Esophagus muscularis mucosa (tissue), 4 donors: ENCODE measurements at places on chromosomes 16 and 17.

DNA sequence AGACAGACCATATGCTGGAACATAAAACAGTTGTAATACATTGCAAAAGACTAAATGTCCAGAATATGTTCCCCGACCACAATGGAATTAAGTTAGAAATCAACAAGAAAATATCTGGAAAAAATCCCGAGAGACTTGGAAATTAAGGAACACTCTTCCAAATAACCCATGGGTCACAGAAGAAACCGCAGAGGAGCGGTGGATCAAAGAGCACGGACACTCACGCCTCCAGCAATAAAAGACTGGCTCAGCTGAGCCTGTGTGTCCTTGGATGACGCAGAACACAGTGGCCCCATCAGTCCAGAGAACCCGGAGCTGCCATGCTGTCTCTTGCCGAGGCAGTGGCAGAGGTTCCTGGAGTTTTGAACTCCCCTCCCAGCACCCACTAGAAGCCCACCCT lies 30.9 kb upstream of the FOXF1 start:
- no peak for DNase-seq
- no peak overlapping the region for H3K4me3 ChIP-seq
- H3K27ac ChIP-seq: peak overlapping the region; percentile 55
- H3K36me3 ChIP-seq: no peaks in the 10 kb centered on the region
- peaks cover 13% of the 10 kb centered on the region for H3K4me1 ChIP-seq

GRCh38 chr16:47109361-47109760 lies 34.4 kb downstream of the NETO2 start:
- no peaks in the 10 kb centered on the region for H3K4me1 ChIP-seq
- H3K36me3 ChIP-seq: no peaks in the 10 kb centered on the region
- no peaks in the 10 kb centered on the region for H3K27me3 ChIP-seq

DNA sequence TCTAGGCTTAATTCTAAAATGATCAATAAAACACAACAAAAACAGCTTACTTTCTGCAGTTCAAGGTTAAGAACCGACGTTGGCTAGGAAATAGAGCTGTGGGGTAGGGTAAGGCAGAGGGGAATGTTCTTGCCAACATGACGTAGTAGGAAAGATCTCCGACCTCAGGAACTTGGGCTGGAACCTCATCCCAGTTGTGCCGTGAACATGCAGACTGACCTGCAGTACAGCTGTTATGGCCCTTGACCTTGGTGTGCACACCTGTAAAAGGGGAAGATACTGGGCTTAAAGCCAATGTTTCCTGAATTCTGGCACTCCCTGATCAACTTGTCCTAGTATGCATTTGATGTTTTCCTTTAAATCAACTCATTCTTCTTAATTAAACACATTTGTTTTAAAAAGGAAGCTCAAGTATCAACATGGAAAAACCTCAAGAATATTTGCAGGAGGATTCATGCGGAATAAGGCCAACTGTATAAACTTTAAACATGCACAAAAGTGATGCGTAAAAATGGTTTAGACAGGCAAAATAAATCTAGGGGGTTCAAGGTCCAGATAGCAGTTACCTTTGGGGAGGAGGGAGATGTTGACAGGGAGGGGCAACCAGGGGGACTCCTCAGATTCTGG lies 14.2 kb upstream of the SLC6A2 start:
- H3K4me3 ChIP-seq: no peak overlapping the region
- no peak overlapping the region for H3K27ac ChIP-seq
- H3K27me3 ChIP-seq: peaks cover 9% of the 10 kb centered on the region
- H3K4me1 ChIP-seq: peaks cover 11% of the 10 kb centered on the region

DNA sequence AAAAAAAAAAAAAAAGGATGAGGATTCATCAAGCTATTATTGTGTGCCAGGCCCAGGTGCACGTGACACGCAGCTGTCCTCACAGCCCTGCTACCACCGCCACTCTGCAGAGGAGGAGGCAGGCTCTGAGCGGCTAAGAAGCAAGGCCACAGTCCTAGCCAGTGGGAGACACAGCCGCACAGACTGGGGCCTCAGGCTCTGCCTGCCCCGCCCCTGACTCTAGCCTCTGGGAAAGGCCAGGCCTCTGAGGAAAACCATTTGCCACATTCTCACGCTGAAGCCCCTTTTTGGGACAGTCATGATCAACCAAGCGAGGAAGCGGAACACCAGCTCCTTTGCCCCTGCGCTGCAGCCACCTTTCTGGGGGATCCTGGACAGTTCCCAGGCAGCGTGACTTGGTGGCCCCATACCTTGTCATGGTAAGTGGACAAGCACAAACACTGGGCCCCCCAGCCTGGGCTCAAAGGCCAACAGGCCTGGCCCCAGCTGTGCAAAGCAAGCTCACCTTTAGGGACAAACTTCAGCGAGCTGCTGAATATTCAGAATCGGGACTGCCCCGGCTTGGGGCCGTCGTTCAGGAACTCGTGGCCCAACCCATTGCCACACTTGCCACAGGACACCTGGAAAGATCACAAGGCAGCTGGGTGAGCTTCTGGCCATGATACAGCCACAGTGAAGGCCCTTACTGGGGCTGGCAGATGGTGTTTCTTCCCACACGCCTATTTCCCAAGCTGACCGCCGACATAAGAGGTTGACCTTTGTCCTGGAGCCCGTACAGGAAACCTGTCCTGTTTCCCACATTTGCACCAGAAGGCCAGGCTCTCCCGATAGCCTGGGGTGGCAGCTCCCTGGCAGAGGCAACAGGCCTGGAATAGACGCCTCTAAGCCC lies 2.5 kb downstream of the MSRB1 start:
- H3K36me3 ChIP-seq: peaks cover 49% of the 10 kb centered on the region
- peaks cover 29% of the 10 kb centered on the region for H3K4me1 ChIP-seq
- no peak overlapping the region for H3K27ac ChIP-seq
- H3K27me3 ChIP-seq: no peaks in the 10 kb centered on the region
- no peak overlapping the region for H3K4me3 ChIP-seq
- DNase-seq: no peak

GRCh38 chr16:77480681-77481315 lies 46.0 kb upstream of the ADAMTS18 start:
- H3K4me1 ChIP-seq: no peaks in the 10 kb centered on the region
- no peak overlapping the region for H3K4me3 ChIP-seq
- no peaks in the 10 kb centered on the region for H3K27me3 ChIP-seq
- no peak overlapping the region for H3K27ac ChIP-seq
- no peaks in the 10 kb centered on the region for H3K36me3 ChIP-seq

DNA sequence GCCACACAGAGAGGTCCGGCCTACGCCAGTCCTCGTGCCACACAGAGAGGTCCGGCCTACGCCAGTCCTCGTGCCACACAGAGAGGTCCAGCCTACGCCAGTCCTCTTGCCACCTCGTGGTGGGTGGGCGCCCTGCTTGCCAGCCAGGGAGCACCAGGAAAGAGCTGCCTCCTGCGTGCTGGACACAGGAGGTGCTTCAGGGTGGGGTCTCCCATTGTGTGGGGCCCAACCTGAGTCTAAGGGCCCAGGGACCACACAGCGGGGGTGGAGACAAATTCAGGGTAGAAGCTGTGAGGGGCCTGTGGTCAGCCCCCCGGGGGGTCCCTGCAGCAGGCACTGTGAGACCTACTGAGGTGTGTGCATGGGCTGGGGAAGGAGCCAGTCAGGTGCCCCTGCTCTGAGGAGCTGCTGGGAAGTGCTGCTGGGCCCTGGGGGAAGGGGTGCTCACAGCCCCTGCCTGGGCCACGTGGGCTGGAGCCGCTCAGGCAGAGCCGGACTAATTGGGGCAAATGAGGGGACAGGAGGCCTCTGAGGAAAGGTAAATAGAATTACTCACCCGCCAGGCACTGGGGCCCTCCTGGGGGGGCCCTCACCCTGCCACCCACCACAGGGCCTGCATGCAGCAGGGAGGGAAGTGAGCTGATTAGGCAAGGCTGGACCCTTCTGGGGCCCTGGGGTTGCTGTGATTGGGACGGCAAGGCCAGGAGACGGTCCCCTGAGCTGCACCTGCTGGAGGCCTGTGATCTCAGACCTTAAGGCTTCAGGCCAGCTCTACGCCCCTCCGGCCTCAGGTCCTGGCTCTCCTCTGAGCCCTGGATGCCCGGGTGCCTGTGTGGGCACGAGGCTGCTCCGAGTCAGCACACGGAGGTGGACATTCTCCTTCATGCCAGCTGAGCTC lies 11.0 kb downstream of the GCGR start:
- no peaks in the 10 kb centered on the region for H3K36me3 ChIP-seq
- H3K27me3 ChIP-seq: peaks cover 4% of the 10 kb centered on the region
- no peaks in the 10 kb centered on the region for H3K4me1 ChIP-seq
- DNase-seq: no peak
- no peak overlapping the region for H3K4me3 ChIP-seq

- H3K27me3 ChIP-seq: no peaks in the 10 kb centered on the region
- no peak overlapping the region for H3K27ac ChIP-seq
- peaks cover 10% of the 10 kb centered on the region for H3K4me1 ChIP-seq
- H3K36me3 ChIP-seq: no peaks in the 10 kb centered on the region
Measured at GRCh38 chr16:11990702-11991390, 14.3 kb downstream of the SNX29 start.

GRCh38 chr17:69047368-69048263 lies 13.1 kb downstream of the ABCA9 start:
- H3K4me1 ChIP-seq: peaks cover 9% of the 10 kb centered on the region
- DNase-seq: no peak
- peaks cover 15% of the 10 kb centered on the region for H3K36me3 ChIP-seq
- H3K27ac ChIP-seq: peak overlapping the region; percentile 53
